ENCODE measurements at places on chromosomes 1 and 21.

DNA sequence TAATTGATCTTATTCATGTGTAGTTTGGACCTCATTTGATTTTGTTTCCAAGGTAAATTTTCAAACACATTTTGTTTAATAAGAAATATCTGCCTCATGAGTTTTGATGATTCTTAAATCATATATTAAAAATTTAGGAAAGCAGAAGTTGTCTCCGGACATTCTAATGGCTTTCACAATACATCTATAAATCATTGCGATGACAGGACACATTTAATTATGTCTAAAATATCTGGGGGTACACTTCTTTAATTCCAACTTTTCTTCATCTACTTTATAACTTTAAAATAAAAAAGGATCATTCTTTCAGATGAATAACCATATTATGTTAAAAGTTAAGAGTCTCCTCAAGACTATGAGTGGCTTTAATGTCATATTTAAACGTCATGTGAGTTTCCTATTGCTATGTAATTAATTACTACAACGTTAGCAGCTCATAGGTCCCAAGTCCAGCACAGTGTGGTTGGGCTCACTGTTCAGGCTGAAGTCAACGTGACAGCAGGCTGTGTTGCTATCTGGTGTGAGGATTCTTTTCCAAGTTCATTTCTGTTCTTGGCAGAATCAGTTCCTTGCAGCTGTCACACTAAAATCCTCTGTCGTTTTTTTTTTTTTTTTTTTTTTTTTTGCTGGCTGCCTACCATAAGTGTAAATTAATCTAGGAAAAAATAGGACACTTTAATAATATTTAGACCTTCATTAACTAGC, 893.5 kb downstream of the LTN1 start:
- DNase-seq, result no peak

- DNase-seq, result no peak
Measured at GRCh38 chr1:57017717-57018116, 51.9 kb upstream of the C8B start.

DNA sequence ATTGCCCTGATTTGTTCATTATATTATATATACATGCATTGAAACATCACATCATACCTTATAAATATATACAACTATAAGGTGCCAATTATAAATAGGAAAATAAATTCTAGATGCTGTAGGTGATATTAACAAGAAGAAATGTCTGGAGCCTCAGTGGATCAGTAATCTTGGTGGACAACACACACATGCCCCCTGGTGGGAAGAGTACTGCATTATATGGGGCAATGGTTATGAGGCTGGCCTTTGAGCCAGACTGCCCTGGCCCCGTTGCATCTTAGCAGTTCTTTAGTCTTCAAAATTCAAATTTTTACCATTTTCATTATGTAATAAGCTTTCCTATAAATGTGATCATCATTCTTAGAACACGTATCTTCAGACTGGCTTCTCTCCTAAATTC, 335.0 kb upstream of the GREM2 start:
- DNase-seq, result no peak

GRCh38 chr1:212680680-212681389, 18.8 kb downstream of the BATF3 start:
- DNase-seq, result no peak

GRCh38 chr1:207321079-207321789, at the start of gene CD55:
Gene CD55 (plus strand): TSS chr1:207321678. CDS start chr1:207321766, 88 bp downstream.
- DNase-seq, result peak; percentile 80

DNA sequence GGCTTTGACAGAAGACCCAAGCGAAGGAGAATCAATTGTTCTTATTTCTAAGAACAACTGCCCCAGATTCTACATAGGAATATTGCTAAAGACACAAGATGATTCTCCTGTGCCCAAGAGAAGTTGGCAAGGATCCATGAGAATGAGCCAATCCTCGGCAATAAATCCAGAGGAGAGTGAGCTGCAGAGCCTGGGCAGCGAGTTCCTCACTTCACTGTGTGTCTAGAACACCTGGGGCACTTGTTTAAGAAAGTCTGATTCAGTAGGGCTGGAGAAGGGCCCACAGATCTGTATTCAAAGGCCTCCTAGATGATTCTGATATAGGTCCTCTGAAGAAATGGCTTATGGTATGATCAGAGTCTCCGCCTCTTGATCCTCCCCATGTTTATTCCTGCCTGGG, 31.8 kb downstream of the GADD45A start:
- no peak for DNase-seq

All from neuronal stem cell (in vitro differentiated cells).